ENCODE measurements at places on chromosomes 11 and 22.
A peak's percentile ranks its signal among the peaks of the same experiment; 100 is the strongest.

GRCh38 chr11:78311702-78312371 is 105.8 kb downstream of the GAB2 start:
- DNase-seq: no peak

DNA sequence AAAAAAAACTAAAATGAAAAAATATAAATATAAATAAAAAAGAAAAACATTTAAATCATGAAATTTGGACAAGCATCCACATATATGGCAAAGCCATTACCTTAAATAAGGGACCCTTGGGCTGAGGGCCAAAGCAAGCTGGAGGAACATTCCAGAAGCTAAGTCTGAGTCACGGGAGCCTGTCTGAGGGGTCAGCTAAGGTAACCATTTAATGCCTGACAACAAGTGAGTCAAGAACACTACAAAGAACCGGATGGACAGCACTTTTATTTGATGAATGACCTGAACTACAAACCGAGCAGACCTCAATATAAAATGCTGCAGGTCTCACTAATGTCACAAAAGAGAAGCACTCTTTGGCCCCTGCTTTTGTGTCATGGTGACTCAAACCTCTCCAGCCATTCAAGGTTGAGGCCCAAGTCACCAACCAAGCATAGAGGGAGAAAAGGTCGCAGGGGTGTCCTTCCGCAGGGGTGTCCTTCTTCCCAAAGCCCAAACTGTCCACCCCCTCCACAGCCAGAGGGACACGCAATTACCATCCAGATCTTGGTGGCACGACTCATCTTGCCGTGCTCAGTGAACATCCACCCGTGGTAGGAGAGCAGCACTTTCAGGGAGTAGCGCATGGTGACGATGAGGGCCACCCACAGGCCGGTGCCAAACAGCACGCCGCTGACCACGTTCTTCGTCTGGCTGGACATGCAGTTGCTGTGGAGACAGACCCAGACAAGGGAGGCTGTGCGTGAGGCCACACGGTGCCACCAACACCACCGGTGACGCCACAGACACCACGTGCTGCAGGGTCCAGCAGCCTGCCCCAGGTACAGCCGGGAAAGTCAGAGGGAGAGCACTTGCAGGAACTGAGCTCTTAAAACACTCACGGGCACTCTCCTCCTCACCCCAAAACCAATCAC is 34.5 kb downstream of the CPT1A start:
- no peak for DNase-seq

GRCh38 chr22:32338757-32339156 is 18.9 kb upstream of the RFPL3 start:
- DNase-seq: no peak

GRCh38 chr11:76208438-76209374 is 2.4 kb upstream of the WNT11 start:
- peak; percentile 82 for DNase-seq

GRCh38 chr22:43892183-43892894 is 526 bp upstream of the PNPLA5 start:
- DNase-seq: no peak

All from activated CD4-positive, alpha-beta T cell treated with anti-CD3 and anti-CD28 coated beads, Interleukin-10, Interleukin-2, amounts not matched to agents 100 ng/mL and 50 ng/mL, durations not matched to agents 16 hours and 8 hours (primary cell).